ENCODE measurements at places on chromosomes 5 and 9. TPM values are rescaled to one million over a fixed set of nuclear protein-coding genes. Genes with fewer than 3 reads are reported as not detected.

Gene MELK
- 64.6 TPM for total RNA-seq

Gene SUSD1
- total RNA-seq = 9.3 TPM

Gene AP3S1
- 63.3 TPM for total RNA-seq

Gene HMMR
- 30.6 TPM for total RNA-seq

Gene FSTL4
- total RNA-seq = 0.34 TPM

Gene SCGB3A2
- not detected for total RNA-seq

Gene SLC2A6
- 31.3 TPM for total RNA-seq

Gene GPR107
- total RNA-seq = 33.0 TPM

Gene BSPRY
- 0.36 TPM for total RNA-seq

Gene PIP5KL1
- 0.34 TPM for total RNA-seq

Gene GARIN3
- total RNA-seq = not detected

Gene RABEPK
- 35.0 TPM for total RNA-seq

Gene GPR151
- not detected for total RNA-seq

Gene HAPLN1
- not detected for total RNA-seq

Gene SLC6A19
- not detected for total RNA-seq

Gene KIF24
- 5.5 TPM for total RNA-seq

Gene GPR150
- 0.34 TPM for total RNA-seq

Gene DNM1
- 0.69 TPM for total RNA-seq

Gene TMEM252
- not detected for total RNA-seq

Gene LMX1B
- total RNA-seq = not detected

Gene CRB2
- not detected for total RNA-seq

Gene UNC5A
- total RNA-seq = not detected

Gene PCDHGA7
- 0.93 TPM for total RNA-seq

Gene CAPSL
- not detected for total RNA-seq

Gene MARCHF3
- total RNA-seq = 6.5 TPM

Gene CDK7
- 29.3 TPM for total RNA-seq

Gene GALNT12
- 4.0 TPM for total RNA-seq

Gene SLIT3
- 0.46 TPM for total RNA-seq

Gene SH3TC2
- total RNA-seq = 22.0 TPM

Measured in melanocyte of skin (primary cell).